Hematopoietic multipotent progenitor cell treated with erythropoietin and hydrocortisone succinate and interleukin-3 and kit ligand, for 6 days (in vitro differentiated cells): ENCODE measurements at places on chromosomes 16 and 17.
A peak's percentile ranks its signal among the peaks of the same experiment; 100 is the strongest.

GRCh38 chr16:88197481-88198456 lies 185.0 kb upstream of the ZNF469 start:
- no peak for DNase-seq

DNA sequence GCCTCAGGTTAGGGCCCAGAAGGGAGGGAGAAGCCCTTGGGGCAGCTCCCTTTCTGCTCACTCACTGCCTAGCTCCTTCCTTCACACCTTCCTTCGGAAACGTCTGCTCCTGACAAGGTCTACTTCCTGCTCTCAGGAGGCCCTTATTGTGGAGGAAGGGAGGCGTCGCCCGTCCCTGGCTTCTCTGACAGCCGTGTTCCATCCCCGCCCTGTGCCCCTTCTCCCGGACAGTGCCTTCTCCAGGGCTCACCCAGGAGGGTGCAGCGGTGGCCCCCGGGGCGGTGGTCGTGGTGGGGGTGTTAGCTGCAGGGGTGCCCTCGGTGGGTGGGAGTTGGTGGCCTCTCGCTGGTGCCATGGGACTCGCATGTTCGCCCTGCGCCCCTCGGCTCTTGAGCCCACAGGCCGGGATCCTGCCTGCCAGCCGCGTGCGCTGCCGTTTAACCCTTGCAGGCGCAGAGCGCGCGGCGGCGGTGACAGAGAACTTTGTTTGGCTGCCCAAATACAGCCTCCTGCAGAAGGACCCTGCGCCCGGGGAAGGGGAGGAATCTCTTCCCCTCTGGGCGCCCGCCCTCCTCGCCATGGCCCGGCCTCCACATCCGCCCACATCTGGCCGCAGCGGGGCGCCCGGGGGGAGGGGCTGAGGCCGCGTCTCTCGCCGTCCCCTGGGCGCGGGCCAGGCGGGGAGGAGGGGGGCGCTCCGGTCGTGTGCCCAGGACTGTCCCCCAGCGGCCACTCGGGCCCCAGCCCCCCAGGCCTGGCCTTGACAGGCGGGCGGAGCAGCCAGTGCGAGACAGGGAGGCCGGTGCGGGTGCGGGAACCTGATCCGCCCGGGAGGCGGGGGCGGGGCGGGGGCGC lies 231.9 kb downstream of the SEC14L1 start:
- peak; percentile 77 for DNase-seq

DNA sequence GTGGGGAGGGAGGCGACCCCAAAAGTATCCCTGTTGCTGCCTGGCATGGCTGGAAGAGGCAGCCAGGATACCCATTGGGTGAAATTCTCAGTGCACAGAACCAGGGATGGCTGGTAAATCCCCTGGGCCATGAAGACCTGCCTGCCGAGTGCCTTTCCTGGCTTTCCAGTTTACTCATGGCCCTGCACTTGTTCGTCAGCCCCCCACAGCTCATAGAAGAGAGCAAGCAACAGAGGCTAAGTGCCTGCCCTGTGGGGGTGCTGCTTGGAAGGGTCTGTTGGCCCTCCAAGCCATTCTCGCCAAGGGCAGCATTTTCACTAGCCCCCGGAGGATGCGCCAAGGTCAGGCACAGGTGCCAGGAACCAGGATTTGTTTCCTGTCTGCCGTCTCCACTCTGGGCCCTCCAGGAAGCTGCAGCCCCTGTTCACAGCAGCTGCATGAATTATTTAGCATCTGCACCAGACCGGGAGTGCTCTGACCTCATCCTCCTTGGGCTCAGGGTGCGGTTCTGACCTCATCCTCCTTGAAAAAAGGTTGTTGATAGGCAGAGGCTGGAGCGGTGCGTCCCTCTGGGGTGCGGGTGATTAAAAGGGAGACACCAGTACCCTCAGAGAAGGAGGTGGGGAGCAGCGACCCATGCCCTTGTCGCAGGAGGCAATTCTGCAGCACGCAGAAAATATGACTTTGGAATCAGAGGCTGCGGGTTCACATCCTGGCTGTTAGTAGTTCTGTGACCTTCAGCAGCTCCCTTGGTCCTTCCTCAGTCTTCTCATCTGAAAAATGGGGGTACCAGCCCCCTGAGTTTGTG lies 14.2 kb upstream of the CD300A start:
- DNase-seq, result no peak

DNA sequence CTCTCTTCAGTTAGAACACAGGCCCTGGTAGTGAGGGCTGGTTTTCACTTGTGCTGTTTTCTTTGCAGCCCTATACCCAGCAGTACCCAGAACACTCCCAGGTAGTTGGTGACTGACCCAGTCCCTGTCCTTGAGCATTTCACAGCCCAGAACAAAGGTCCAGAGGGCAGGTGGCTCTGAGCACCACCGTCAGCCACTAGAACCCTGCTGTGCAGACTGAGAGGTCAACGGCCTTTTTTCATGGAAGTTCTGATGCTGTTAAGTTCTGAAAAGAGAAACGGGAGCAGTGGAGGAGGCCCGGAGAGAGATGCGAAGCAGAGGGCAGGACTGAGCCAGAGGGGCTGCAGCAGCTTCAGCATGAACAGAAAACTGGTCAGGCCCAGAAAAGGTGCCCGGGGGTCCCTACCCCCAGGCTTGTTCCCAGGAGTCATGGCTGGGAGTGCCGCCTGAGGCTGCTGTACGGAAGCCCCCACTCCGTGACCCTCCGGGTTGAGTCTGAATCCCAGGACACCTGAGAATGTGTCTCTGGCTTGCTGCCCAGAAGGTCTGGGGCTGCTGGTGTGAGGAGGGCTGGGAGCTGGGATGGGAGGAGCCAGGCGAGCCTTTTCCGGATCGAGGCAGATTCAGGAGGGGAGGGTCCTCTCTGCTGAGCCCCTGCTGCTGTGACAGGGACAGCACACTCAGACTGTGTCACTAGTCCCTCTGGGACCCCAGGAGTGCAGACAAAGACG lies 8.7 kb downstream of the ZNF276 start:
- no peak for DNase-seq

- peak; percentile 30 for DNase-seq
These were observed 224.3 kb downstream of the MSI2 start for GRCh38 chr17:57480438-57481196.

DNA sequence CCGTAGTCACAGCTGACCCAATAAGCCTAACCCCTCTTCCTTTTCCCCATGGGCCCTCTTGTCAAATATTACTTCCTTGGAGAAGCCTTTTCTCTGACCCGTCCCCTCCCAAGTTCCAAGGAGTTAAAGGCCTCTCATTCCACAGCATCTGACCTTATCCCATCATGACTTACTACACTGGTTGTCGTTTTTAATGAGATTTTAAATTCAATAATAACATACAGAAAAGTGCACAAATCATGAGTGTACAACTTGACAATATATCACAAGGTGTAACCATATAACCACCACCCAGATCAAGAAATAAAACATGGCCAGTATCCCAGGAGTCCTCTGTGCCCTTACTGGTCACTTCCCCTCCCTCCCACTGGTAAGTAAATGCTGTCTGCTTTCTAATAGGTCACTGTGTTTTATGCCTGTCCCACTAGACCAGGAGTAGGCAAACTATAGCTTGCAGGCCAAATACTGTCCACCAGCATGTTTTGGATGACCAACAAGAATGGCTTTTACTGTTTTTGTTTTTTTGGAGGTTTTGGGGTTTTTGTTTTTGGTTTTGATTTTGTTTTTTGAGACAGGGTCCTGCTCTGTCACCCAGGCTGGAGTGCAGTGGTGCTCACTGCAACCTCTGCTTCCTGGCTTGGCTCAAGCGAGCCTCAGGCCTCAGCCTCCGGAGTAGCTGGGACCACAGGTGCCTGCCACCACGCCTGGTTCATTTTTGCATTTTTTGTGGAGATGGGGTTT lies 1.2 kb upstream of the FDXR start:
- peak; percentile 58 for DNase-seq
